ENCODE measurements at places on chromosomes 16 and 17.

DNA sequence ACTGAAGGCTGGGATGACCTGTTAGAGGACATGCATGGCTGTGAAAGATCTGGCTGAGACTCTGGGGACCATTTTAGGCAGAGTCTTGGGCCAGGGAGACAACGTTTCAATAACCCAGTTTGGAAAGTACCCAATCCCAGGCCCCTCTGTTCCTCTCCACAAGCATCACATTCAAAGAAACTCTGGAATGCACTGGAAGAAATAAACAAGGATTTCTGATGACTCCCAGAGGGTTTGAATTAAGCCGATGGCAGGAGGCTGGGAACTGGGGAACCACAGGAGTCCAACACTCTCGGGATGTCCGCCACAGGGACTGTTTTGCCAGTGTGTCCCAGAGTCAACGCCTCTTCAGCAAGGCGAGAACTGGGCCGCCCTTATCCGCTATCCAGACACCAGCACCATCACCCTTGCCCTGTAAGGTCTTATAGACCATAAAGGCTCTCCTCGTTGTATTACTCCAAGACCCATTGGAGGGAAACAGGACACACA lies 3.3 kb downstream of the PMP22 start:
- DNase-seq = peak; percentile 56

DNA sequence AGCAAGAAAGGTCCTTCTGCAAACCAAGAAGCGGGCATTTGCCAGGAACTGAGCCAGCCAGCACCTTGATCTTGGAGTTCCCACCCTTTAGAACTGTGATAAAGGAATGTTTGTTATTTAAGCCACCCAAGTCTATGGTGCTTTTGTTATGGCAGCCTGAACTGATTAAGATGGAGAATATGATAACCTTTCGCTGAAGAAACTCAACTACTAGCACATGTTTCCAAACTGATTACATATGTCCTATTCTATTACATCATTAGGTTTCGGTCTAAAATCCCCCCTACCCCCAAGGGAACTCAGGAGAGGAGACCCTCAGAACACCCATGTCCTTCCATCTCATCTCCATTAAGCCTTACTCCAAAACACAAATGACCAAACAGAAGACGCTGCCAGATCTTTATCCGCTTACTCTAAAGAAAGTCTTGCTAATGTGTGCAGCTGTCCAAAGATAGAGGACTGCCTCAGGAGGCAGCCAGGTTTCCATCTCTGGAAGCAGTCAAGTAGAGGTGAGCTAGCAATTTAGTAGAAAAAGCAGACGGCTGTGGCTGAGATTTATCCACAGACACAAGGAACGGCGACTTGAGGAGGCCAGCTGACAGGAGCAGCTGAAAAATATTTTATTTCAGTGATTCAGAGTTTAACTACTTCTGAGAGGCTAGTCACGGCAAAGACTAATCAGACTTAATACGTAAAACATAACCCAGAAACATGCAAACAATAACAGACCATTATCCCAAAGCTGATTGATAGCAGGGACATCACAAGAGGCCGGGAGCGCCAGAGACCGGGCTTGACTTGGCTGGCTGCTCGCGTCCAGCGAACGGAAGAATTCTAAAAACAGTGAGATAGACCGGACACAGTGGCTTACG lies 611.4 kb upstream of the CDH5 start:
- DNase-seq = no peak

DNA sequence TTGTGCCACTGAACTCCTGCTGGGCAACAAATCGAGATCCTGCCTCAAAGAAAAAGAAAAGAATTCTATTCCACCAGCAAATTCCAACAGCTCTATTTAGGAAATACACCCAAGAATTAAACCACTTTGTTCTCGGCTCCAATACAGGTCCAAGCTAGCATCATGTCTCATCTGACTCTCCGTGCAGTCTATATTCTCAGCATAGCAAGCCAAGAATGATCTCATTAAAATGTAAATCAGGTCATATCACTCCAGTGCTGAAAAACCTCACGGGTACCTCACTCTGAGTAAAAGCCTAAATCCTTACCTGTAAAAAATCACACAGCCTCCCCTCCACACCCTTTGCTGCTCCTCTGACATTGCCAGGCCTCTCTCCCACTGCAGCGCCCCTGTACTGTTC lies 23.9 kb downstream of the UBE2G1 start:
- DNase-seq = no peak

GRCh38 chr17:51685287-51685909 lies 425.1 kb downstream of the UTP18 start:
- no peak for DNase-seq

GRCh38 chr17:68290955-68291835 lies at the start of the genes ARSG and SLC16A6:
Gene ARSG (plus strand): TSS chr17:68291495. CDS start chr17:68307494, 15,999 bp downstream.
Gene SLC16A6 (minus strand): TSS chr17:68291127. CDS start chr17:68278320, 12,807 bp downstream.
- peak; percentile 78 for DNase-seq

DNA sequence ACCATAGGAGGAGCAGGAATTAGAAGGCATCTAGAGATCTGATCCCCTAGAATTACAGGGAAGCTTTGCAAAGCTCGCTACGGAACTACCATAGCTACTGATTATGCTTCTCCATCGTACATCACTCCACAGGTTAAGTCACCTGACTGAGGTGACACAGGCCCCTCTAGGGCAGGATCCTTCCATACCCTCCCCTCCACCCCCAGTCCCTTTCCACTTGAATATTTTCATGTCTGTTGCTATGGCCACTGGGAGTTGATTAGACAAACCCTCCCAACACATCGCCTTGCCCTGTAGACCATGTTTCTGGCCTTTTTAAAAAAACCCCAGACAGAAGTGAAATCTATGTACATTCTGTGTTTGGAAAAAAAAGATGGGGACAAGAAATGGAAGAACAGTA lies 287.1 kb downstream of the SOX9 start:
- DNase-seq = no peak

- no peak for DNase-seq
Observed at GRCh38 chr16:81936209-81937000, 74.9 kb downstream of the SDR42E1 start.

GRCh38 chr16:70577256-70577698 lies 53.7 kb downstream of the SF3B3 start:
- peak; percentile 33 for DNase-seq

DNA sequence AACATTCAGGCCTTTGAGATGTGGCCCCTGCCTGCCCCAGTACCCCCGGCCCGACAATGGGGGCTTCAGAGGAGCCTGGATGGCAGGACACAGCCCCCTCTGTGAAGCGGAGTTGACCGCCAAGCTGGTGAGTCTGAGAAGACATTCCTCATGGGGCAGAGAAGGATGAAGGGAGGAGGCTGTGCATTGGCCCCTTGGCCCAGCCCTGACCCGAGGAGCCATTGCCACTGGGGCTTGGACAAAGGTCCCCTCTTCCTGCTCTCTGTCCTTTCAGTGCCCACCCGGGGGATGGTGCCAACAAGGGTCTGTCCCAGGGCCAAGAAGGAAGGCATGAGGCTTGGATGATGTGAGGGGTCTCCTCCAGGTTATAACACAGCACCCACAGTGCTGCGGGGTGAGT lies 30.9 kb upstream of the PHB1 start:
- no peak for DNase-seq

GRCh38 chr17:82483204-82483660 lies 24.7 kb downstream of the NARF start:
- no peak for DNase-seq

DNA sequence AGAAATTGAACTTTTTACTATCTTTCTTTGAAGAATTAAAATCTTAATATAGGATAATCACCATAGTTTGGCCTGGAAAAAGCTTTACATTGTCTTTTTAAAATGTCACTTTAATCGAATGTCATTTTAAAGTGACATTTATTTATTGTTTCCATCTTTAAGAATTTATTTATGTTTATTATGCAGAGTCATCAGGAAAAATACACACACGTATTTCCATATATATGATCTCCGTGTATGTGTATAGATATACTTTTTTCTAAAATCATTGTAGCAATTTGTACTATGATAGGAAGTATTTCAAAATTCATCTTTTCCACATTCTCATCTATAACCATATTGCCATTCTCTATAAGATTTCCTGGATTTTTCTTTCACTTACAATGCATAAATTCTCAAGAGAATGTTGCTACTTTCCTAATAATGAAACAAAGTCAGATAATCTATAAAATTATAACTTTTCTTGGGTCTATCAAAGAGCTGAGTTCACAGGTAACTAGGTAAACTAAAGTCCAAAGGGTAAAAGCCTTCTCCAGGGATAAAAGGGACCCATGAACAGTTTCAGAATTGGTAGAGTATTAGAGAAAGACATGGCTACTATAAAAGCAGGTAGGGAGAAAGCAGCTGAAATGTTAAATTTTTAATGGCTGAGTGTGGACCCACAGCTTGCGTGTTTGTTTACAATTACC lies 11.9 kb downstream of the ABCA8 start:
- no peak for DNase-seq

DNA sequence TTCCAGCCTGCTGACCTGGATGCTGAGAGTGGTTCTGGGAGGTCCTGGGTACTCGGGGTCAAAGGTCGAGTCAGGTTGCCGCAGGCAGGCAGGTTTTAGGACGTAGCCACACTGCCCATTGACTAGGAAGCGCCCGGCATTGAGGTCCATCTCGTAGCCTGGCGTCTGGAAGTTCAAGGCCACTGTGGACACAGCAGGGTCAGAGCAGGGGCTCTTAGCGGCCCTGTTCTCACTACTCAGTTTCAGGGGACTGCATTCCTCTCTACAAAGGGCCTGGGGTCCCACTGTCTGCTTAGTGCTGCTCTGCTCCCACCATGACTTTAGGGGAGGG lies 18.9 kb downstream of the PLCD3 start:
- no peak for DNase-seq

DNA sequence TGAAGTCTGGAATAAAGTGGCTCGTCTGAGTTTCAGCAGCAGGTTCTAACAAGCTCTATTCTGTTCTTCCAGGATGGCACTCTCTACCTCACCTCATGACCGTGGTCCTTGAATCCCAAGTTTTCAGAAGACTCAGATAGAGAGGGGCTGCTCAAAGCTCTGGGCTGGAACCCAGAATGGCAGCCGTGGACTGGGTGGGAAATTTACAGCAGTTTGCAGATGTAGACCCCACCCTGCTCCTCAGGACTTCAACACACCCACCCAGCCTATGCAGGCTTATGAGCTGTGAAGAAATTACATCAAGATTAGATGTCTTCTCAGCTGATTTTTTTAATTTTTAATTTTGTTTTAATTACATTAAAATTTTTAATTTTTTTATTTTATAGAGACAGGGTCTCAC lies 59.4 kb downstream of the METRNL start:
- DNase-seq = no peak

GRCh38 chr16:50480206-50480605 lies 68.0 kb upstream of the NKD1 start:
- DNase-seq = no peak

- peak; percentile 83 for DNase-seq
Observed at GRCh38 chr17:78356101-78356713, 3.7 kb downstream of the SOCS3 start.

- DNase-seq = no peak
Observed at GRCh38 chr16:85004587-85005205, 6.6 kb downstream of the ZDHHC7 start.

DNA sequence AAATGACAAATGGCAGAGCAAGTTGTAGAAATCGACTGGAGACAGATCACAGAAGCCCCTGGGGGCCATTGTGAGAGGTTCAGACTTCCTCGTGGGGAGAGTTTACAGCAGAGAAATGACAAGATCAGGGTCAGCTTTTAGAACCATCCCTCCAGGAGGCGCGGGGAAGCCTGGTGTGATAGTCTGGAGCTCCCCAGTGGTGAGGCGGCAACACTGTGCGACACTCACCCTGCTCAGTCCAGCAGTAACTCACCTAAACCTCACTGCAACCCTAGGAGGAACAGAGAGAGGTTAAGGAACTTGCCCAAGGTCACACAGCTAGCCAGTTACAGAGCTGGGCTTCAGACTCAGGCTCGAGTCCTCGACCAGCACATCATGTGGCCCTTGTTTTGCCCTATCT lies 123.4 kb upstream of the IRX3 start:
- DNase-seq = no peak

DNA sequence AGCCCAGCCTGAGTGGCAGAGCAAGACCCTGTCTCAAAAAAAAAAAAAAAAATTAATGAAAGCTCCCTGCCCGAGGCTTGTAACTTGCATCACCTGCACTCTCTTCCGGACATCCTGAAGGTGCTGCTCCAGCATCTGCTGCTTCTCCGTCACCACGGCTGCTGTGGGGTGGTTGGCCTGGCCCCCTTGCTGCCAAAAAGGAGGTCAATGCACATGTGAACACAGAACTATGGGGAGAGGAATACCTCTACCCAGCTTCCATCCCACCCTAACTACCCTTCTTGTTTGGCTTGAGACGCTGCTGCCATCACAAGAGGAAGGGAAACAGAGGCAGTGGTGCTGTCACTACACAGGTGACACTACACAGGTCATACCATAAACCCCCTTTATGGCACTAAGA lies 49.0 kb downstream of the STAT3 start:
- DNase-seq = no peak

DNA sequence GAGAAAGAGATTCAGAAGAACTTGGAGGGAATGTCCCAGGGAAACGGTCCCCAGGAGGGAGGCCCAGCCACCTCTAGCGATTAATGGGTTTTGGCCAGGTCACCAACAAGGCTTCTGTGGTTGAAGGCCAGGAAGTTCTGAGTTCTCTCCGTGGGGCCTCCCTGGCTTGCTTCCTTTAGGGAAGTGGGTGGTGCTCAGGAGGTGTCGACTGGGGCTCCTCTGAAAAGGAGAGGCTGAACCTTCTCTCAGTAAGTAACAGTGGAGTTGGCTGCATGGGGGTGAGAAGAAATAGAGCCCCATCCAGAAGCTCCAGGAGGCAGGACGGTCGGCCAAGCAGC lies 77.1 kb upstream of the GSE1 start:
- DNase-seq = no peak

GRCh38 chr17:36993227-36993626 lies 44.5 kb downstream of the AATF start:
- no peak for DNase-seq

DNA sequence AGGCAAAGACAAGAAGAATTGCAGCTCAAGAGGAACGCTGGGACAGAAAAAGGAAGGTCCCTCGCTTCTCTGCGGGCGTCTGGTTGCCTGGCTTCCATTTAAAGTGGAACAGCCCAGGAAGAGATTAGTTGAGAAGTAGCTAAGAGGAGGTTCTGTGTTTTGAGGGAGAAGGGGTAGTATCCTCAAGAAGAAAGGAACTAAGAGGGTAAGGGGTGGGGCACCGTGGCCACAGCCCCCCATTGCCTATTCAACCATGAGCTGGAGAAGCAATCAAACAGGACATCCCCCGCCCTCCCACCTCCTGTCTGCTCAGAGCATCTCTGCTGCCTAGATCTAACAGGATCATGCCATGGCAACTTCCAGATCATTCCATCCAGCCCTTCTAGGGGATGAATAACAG lies 18.1 kb upstream of the CALB2 start:
- no peak for DNase-seq

- no peak for DNase-seq
Observed at GRCh38 chr16:9128346-9129342, 37.2 kb downstream of the HAPSTR1 start.

DNA sequence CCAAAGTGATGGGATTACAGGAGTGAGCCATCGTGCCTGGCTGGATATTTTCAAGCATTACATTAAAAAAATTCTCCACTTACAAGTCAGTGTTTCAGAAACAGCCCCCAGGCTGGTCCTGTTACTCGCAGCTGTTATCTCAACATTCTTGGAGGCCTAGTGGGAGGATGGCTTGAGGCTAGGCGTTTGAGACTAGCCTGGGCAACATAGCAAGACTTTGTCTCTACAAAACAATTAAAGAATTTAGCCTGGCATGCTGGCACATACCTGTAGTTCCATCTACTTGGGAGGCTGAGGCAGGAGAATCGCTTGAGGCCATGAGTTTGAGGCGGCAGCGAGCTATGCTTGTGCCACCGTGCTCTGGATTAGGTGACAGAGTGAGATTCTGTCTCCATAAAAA lies 26.5 kb upstream of the SPNS3 start:
- DNase-seq = no peak

- no peak for DNase-seq
Observed at GRCh38 chr17:78679495-78680395, 102.3 kb downstream of the CYTH1 start.
